ENCODE measurements at places on chromosomes 4 and X.

- no peak for DNase-seq
These were observed 13.1 kb downstream of the HPF1 start for GRCh38 chr4:169744601-169745000.

DNA sequence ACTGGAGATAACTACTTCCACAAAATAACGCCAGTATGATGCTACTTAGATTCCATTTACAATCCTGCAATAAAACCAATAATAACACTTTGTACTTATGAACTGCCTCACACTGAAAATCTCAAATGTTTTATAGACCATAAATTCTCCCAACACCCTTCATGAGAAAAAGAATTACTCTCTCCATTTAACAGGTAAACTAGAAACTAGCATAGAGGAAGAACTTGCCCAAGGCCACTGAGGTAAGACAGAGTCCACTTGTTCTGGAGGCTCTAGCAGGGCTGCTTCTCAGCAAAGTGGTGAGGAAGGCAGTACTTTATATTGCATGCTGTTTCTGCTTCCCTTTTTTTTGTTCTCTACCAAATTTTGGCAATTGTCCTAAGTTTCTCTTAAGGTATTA, 11.5 kb upstream of the BMP3 start:
- DNase-seq: no peak

- DNase-seq: peak; percentile 15
These were observed 3.0 kb upstream of the CITED1 start for GRCh38 chrX:72308566-72309296.

GRCh38 chr4:98688411-98689290, 30.2 kb upstream of the TSPAN5 start:
- no peak for DNase-seq

DNA sequence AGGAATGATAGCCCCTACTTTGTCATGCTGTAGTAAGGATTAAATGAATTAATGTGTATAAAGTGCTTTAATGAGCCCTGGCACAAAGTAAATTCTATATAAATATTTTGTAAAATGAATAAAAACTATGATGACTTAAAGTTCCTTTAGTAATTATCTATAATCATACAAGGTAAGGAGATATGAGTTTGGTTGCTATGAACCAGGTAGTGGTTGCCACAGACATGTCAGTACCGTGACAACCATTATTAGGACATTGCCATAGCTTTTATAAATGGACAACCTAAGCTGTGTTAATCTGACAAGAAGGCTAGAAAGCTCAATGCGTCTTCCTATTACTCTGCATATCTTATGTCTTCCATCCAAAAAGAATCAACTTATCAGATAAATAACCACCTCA, at the start of gene ARL13A:
Gene ARL13A, plus strand, starts transcription at position 301 of the 400 bp plus-strand sequence. CDS start 3,982 bp downstream, outside the sequence.
- no peak for DNase-seq

GRCh38 chr4:155632310-155632840, 34.3 kb upstream of the GUCY1A1 start:
- no peak for DNase-seq

GRCh38 chrX:17375637-17376430, 834 bp downstream of the NHS start:
- peak; percentile 5 for DNase-seq

- DNase-seq: no peak
These were observed 30.5 kb upstream of the FAM120C start for GRCh38 chrX:54213603-54214002.
